ENCODE measurements at places on chromosomes 11 and 22. TPM values are rescaled to one million over a fixed set of nuclear protein-coding genes. Genes with fewer than 3 reads are reported as not detected.

The OR52E8 gene
- not detected for total RNA-seq

The PAMR1 gene
- not detected for total RNA-seq

The SLC5A1 gene
- total RNA-seq = not detected

The SLC25A18 gene
- not detected for total RNA-seq

The CPT1B gene
- 68.2 TPM for total RNA-seq

The ARHGEF17 gene
- 0.05 TPM for total RNA-seq

The NLRP10 gene
- total RNA-seq = not detected

The RASD2 gene
- total RNA-seq = not detected

The ACR gene
- total RNA-seq = not detected

The FGF3 gene
- total RNA-seq = not detected

The GDPD4 gene
- not detected for total RNA-seq

The TSPAN32 gene
- total RNA-seq = 2.1 TPM

The CNGA4 gene
- 0.10 TPM for total RNA-seq

The SHISAL1 gene
- total RNA-seq = not detected

The RPL27A gene
- total RNA-seq = 679 TPM

The SPON1 gene
- 0.29 TPM for total RNA-seq

The B4GALNT4 gene
- total RNA-seq = 5.1 TPM

The ZNF214 gene
- not detected for total RNA-seq

The ABCC8 gene
- total RNA-seq = 0.31 TPM

The DMC1 gene
- total RNA-seq = 11.2 TPM

The MOGAT2 gene
- not detected for total RNA-seq

The CCDC116 gene
- total RNA-seq = 0.73 TPM

The MAPK8IP1 gene
- 0.51 TPM for total RNA-seq

The BTBD18 gene
- total RNA-seq = not detected

The F2 gene
- not detected for total RNA-seq

The ARHGAP8 gene
- 0.61 TPM for total RNA-seq

All from activated T-helper 1 cell treated with anti-CD3 and anti-CD28 coated beads, Interleukin-12 subunit alpha, Interleukin-12 subunit beta, Interleukin-2, Interleukin-4 antibody, amounts not matched to agents 30 ng/mL and 10 ng/mL and 1 ng/mL, durations not matched to agents 14 hours and 24 hours and 36 hours (primary cell).